ENCODE measurements at places on chromosomes 6 and 20. TPM values are rescaled to one million over a fixed set of nuclear protein-coding genes. Genes with fewer than 3 reads are reported as not detected.

The NOTCH4 gene
- total RNA-seq = 9.6 TPM

The SYNDIG1 gene
- total RNA-seq = not detected

GRCh38 chr6:53197553-53197952, 48.9 kb upstream of the GCM1 start:
- no peak for DNase-seq

GRCh38 chr6:160004419-160005175, 35.7 kb downstream of the IGF2R start:
- DNase-seq = no peak

- DNase-seq = no peak
Measured at GRCh38 chr20:37240337-37241067, 21.1 kb downstream of the GHRH start.
